NCI-H1436 treated with DMSO at 0.1 percent for 48 hours (cell line): ENCODE measurements at places on chromosomes 5 and 9.

- DNase-seq, result no peak
These were observed 34.5 kb upstream of the SLC46A2 start for GRCh38 chr9:112925058-112925641.

- no peak for DNase-seq
These were observed 26.2 kb downstream of the RAD23B start for GRCh38 chr9:107309271-107309670.

DNA sequence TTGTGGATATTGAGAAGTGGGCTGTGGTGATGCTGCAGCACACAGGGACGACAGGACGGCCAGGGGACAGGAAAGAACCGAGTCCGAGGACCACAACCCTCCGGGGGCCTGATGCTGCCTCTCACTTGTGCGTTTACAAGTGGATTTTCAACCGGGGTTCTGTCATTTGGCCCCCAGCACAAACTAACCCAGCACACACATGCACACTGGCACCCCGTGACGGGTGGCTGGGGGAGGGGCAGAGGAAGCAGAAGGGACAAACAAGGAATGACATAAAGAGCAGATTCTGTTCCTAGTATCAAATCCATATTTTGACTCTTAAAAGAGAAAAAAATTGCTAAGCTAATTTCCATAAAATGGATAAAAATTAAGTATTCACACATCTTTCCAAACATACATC is 18.3 kb upstream of the ZFYVE16 start:
- DNase-seq, result no peak

DNA sequence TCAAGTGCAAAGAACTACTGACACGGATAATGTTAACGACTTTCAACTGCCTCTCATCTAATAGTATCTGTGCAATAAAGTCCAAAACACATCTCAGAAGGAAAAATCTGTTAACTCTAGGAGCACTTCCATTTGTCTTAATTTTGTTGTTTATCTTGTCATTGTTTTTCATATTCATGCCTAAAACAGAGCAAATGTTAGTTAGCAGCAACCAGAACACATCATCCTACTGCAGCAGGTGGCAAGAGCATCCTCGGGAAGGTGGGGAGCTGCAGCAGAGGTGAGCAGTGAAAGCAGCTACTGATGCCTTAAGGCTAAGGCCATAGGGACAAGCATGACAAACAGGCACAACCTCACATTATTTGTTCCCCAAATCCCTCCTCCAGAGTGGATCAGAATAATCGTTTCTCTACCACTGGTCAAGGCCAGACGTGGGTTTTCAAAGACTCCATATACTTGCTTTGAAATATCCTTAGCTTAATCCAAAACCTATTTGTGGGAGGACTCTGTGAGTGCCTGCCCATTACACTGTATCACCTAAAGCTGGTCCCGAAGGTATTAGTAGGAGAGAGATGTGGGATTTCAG is 1.0 kb downstream of the HMGCS1 start:
- no peak for DNase-seq

- no peak for DNase-seq
These were observed 64.6 kb downstream of the CAST start for GRCh38 chr5:96726802-96727201.

GRCh38 chr5:176781638-176782570 is 28.5 kb upstream of the UNC5A start:
- DNase-seq, result no peak

DNA sequence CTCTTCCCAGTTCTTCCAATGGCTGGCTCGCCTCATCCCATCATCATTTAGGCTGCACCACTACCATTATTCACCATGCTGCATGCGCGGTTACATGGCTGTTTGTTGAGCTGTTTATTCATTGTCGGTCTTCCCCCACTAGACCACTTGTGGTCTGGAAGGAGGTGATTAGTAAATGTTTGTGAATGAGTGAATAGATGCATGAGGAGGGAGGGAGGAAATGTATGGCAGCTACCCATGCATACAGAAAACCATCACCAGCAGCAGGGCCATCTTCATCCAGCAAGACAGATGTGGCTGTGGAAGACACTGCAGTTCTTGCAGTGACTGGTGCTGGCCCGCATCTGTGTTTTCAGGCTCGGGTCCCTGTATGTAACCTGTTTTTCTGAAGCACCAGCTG is 113.3 kb upstream of the SAP30L start:
- DNase-seq, result no peak

- DNase-seq, result no peak
These were observed 15.0 kb downstream of the HMMR start for GRCh38 chr5:163475411-163475810.

DNA sequence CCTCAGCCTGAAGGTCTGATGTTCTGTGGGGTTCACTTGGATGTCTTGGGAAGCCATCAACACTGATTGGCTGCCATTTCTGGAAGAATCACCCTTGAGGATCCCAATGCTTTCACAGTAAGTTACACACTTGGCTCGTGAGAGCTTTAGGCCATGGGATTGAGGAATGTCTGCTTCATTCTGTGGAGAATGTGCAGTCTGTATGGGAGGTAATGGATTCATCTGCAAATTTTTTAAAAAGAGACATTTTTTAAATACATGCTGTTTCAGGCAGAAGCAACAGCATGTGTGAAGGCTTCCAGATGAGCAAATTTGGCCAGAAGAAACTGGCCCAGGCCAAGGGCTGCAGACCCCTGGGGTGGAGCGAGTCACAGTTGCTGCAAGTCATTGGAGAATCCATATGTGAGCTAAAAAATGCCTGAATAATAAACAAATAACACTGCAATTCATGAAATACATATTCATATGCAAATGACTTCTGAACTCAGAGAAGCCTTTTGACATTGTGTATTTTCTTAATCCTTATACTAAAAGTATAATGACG is 146.3 kb upstream of the RASEF start:
- no peak for DNase-seq

DNA sequence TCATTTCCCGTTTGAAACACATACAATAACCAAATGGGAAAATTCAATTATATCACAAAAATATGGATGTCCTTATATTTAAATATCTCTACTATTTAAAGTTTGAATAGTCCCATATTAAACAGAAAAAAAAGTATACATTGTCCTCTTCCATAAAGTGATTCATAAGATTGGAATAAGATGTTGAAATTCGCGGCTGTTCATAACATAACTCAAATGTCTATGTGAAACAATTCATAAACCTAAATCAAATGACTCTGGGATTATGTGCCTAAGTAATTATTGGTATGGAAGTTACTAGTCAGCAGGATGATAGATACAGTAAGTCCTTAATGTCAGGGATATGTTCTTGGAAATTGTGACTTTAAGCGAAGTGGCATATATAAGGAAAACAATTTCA is 3.9 kb upstream of the EFNA5 start:
- DNase-seq, result no peak

DNA sequence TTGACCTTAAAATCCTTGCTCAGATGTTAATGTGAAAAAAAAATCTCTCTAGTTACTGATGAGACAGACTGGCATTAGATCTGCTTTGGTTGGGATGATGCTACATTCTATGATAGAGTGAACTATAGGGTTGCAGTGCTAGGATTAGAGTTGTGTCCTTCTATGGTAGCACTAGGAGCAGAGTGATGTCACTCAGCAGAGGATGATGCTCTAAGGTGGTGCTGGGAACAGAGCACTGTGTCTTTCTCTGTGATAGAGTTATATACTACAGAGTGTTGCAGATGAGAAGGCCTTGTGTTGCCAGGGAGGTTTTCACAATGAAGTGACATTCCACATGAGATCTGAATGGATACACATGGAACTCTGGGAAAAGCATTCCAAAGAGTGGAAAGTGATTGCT is 462.3 kb downstream of the CDH12 start:
- no peak for DNase-seq

- DNase-seq, result no peak
These were observed 25.8 kb downstream of the ADGRD2 start for GRCh38 chr9:124475868-124476690.

DNA sequence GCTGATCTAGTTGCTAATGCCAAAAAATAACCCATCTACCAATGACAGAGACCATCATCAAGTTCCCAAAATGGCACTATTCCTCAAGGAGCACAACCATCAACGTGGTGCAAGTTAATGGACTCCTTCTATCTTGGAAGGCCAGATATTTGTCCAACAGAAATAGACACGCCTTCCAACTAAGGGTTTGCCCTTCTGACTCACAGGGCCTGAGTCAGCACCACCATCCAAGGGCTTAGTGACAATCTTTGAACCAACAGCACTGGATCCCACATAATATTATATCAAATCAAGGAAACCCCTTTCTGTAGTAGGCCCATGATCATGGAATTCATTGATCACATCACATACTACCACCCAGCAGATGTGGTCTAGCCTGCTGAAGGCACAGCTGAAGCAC is 84.3 kb downstream of the MED27 start:
- DNase-seq, result no peak

DNA sequence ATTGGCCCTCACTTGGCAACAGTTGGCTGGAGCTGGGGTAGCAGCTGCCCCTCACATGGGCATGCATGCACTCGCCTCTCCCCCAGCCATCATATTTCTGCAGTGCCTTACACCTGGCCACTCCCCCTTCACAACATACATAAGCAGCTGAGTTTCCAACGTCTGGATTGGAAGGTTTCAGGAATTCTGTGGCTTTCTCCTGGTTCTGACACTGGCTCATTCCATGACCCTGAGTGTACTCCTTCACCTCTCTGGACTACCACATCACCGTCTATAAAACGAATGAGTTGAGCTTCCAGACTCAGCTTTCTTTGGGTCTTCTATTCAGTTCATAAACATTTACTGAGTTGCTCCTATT is 84.3 kb downstream of the GALNT10 start:
- no peak for DNase-seq

DNA sequence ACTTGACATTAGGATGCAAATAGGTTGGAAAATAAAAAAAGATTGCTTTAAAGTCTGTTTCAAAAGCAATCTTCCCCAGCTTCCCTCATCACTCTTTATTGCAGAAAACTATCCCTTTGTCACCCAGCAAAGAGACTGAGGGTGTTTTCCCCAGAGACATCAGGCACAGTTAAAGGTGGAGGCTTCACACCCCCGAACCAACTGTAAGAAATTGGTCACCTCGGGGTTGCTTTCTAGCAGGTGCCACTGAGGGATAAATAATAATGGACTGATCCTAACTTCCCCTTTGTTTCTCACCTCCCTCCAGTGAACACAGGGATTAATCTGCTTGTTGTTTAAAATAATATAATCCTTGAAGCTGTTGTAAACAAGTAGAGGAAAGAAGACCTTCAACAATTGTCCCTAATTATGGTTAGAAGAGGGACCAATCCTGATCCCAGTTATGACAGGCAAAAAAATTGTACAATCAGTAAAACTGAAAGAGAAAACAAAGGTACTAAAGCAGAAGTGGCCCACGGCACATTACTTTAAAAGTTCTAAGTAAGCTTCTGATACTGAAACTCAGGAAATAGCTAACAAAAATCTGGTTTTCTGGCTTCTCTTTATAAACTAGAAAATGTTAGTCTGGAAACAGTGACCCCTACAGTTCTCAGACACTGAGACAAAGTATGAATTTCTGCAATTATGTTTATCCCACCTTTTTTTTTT is 6.6 kb upstream of the PCSK1 start:
- DNase-seq, result no peak

GRCh38 chr9:136665704-136666371 is 3.1 kb downstream of the EGFL7 start:
- DNase-seq, result no peak

GRCh38 chr9:69805962-69806515 is 14.6 kb upstream of the CFAP95 start:
- DNase-seq, result no peak

DNA sequence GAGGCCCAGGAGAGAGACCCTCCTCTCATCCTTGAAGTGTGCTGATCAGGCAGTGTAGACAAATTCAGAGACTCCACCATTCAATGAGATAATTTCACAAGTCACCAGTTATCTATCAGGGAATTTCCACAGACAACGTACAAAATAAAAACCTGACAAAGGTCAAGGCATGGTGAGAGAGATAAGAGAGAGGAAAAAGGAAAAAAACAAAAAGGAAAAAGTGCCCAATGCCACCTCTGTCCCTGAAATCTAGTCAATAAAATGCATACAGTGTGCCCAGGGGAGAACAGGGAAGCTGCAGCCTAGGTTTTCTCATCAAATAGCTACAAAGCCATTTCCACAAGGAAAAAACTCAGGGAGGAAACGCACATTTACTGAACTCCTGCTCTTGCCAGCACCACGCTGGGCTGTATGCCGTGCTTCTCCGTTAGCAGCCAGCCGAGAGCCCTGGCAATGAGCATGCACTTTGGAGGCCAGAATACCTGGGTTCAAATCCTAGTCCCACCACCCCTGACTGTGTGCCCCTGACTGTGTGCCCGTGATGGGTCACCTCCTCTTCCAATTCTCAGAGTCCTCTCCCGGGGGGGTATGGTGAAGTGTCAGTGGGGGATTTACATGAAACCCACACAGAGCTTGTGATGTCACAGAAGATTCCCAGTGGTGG is 11.6 kb downstream of the WHRN start:
- no peak for DNase-seq

DNA sequence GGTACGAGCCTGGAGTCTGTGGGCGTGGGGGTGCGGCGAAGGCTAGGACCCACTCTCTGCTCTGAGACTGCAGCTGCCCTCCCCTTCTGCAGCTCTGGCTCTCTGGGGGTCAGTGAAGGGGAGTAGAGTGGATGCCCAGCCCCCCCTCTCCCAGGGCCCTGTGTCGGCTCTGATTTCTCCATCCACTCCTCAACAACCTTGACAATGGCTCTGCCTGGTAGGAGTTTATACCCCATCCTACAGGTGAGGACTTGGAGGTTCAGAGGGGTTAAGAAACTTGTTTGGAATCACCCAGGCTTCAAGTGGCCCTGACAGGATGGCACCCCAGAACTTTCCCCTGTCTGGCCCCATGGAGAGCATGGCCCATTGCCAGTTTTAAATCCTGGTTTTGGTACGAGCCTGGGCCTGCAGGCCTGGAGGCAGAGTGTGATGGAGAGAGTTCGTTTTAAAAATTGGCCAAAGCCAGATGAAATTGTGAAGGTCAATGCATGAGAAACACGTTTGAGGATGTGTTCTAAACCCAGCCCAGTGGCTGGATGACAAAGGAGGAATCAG is 22.3 kb downstream of the NCS1 start:
- DNase-seq, result no peak

- DNase-seq, result no peak
These were observed 54.2 kb downstream of the FNBP1 start for GRCh38 chr9:129988607-129989361.

DNA sequence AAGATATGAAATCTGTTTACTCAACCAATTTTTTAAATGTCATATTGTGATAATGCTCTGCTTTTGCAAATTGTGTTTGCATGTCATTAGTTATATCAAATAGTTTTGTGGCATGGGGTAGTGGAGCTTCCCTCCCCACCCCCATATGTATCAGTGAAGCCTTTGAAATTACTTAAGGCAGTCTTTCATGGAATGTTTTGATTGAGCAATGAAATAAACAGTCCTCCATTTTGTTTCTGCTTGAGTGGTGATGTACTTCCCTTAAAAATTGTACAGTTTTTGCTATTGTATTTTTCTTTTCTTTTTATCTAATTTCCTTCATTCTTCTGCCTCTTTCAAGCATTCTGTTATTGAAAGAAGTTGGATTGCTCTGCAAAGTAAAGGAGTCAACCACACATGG is 3.5 kb downstream of the SOWAHA start:
- DNase-seq, result no peak

GRCh38 chr9:99169982-99170761 is 51.6 kb downstream of the ALG2 start:
- DNase-seq, result peak; percentile 33

- DNase-seq, result no peak
These were observed 89.5 kb downstream of the CDH9 start for GRCh38 chr5:26948921-26949320.
